Stimulated activated CD4-positive, alpha-beta T cell treated with anti-CD3 and anti-CD28 coated beads, TNF-alpha, amount 100 ng/mL, for 4 hours (primary cell): ENCODE measurements at places on chromosomes 3 and 15.

GRCh38 chr3:55935241-55935640, 448.1 kb upstream of the WNT5A start:
- DNase-seq, result no peak

DNA sequence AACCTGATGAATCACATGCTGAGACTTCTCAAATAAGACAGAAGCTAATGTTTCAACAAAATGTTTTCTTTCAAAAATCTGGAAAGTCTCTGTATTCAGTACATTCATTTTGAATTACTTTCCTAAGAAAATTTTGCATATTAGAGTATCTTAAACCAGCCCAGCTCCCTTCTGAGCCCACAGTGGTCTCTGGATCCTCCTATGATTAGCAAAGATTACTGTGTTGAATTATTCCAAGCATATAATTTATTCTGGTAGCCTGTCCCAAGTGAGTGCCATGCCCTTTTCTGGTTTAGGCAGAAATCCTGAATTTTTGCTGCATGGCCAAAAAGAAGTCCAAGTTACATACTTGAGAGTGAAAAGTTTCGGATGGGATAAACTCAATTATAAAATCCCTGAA, 279.0 kb downstream of the CTNNB1 start:
- no peak for DNase-seq

DNA sequence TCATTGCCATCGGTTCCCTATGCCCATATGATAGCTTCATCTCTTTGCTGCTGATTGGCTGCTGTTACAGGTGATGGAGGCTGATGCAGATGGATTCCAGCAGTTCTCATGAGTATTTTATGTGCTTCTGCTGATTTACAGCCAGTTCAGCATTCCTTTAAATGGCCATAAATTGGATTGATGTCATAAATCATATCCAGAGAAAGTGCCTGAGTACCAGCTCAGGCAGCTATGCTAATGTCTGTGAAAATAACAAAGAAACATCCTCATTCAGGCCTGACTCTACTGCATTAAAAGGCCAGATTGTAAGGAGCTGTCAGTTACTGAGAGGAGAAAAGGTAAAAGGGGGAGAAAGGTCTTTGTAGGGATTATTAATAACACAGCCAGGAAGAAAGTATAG, 756.8 kb downstream of the IGSF11 start:
- DNase-seq, result no peak

GRCh38 chr15:80787316-80787715, 8.1 kb downstream of the CEMIP start:
- no peak for DNase-seq

GRCh38 chr15:89087161-89087829, 961 bp upstream of the ABHD2 start:
- no peak for DNase-seq

GRCh38 chr3:15305359-15305844, 27.0 kb downstream of the SH3BP5 start:
- no peak for DNase-seq

GRCh38 chr3:115270849-115271248, 123.8 kb upstream of the ZBTB20 start:
- DNase-seq, result no peak

DNA sequence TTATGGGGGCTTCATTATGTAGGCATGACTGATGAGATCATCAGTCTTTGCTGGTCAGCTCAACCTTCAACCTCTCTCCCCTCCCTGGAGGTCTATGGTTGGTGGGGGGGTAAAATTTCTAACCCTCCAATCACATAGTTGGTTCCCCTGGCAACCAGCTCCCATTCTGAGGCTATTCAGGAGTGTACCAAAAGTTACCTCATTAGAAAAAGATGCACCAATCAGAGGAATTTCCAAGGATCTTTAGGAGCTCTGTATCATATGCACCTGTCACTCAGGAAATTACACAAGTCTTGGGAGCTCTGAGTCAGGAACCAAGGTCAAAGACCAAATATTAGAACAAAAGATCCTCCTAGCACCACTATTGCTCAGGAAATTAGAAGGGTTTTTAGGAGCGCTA, 21.4 kb upstream of the LEO1 start:
- DNase-seq, result no peak

DNA sequence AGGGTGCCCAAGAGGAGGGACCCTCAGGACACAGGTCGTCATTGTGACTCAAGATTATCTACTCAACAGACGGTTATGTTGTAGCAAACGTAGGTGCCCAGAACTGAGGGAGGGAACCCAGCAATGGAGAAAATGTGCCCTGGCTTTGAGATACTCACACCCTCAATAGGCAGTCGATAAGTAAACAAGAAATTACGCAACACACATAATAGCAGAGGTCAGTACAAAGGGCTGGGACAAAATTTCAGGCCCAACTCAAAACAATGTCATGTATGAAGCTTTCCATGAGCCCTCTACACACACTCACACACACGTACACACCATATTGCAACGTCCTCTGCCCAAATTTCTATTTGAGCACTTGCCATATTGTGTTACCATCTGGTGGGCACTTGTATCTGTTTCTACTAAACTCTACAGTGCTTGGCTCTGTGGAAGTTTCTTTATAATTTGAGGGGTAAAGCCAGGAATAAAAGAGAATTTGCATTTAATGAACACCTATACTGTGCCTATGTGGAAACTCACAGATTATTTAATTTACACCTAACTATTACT, 114.6 kb upstream of the TRIM42 start:
- DNase-seq, result no peak

- DNase-seq, result no peak
Measured at GRCh38 chr15:61182946-61183345, 46.2 kb downstream of the RORA start.

- no peak for DNase-seq
Measured at GRCh38 chr3:45591547-45592040, 3.0 kb upstream of the LIMD1 start.

- no peak for DNase-seq
Measured at GRCh38 chr3:105862217-105862616, 6.6 kb downstream of the CBLB start.

- no peak for DNase-seq
Measured at GRCh38 chr3:66858656-66859381, 139.3 kb upstream of the KBTBD8 start.

GRCh38 chr3:42265059-42265991, 660 bp downstream of the CCK start:
- no peak for DNase-seq

- DNase-seq, result no peak
Measured at GRCh38 chr3:39748002-39748401, 61.4 kb upstream of the MYRIP start.

- no peak for DNase-seq
Measured at GRCh38 chr3:84961521-84962255, 2.9 kb downstream of the CADM2 start.

- no peak for DNase-seq
Measured at GRCh38 chr15:39495871-39496840, 84.7 kb upstream of the THBS1 start.

DNA sequence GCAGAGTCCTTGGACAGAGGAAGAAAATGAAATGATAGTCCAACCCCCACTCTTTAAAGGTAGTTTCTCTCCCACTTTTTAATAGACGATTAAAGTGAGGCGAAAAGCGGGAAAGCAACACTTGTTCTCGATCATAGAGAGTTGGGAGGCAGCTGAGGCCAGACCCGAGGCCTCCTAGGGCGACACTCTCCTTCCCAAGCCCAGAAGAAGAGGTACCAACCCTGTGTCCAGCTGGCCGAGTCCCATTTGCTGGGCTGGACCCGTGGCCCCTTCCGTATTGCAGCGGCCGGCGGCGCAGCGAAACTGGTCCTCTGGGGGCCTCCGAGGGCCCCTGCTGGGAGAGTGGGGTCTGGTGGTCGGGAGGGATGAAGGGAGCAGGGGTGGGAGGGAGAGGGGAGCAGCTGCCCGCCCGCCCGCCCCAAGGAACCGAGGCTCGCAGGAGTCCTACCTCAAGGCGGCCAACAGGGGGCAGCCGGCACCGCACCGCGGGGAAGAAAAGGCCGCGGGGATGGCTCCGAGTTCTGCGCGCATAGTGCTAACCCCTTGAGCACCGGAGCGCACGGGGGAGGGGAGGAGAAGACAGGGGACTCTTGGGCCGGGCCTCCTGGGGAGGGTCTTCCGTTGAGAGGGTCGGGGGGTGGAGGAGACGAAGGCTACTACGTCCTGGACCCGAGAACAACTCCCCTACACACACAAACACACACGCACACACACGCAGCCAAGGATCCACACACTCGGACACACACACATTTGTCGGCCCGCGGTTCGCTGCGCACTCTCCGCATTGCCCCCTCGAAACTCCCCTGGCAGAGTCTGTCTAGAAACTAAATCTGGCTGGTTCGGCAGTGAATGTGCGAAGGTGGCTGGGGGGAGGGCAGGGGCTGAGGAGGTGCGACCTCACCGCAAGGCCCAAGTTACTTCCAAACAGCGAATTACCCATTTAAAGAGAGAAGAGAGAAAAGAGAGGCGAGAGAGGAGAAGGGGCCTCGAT, 2.0 kb downstream of the WNT5A start:
- DNase-seq, result no peak

DNA sequence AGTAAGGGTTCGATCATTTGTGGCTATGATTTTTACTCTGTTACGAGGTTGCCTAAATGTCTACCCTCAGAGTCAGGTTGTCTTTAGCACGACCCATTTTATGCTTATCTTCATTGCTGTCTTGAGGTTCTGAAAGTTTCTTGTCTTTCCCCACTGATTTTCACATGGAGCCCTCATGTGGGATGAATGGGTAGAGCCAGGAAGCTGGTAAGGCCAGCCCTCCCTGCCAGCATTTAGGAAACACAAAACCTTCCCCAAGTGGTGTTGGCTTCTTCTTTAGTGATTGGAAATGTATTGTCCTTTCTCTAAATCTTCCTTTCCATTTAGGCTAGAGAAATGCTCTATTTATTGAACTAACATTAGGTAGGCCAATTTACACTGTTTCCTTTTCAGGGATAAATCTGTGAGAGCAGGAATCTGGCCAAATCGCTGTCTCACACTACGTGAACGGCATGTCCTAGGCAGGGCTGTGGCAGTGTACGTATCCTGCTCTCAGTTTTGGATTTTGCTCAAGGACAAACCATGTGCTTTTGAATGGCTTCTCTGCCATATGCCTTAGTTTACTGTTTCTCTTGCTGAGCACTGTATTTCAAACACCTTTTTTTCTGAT, 43.7 kb downstream of the MYZAP start:
- DNase-seq, result no peak
